ENCODE measurements at places on chromosomes 6 and 20. TPM values are rescaled to one million over a fixed set of nuclear protein-coding genes. Genes with fewer than 3 reads are reported as not detected.

The FAM83B gene
- not detected for total RNA-seq

The GABRR1 gene
- 0.02 TPM for total RNA-seq

The SPATA25 gene
- 0.21 TPM for total RNA-seq

The KHDC1L gene
- not detected for total RNA-seq

The CLPSL2 gene
- not detected for total RNA-seq

The MCCD1 gene
- not detected for total RNA-seq

The OR14J1 gene
- total RNA-seq = not detected

The RIMS4 gene
- total RNA-seq = 0.02 TPM

The KLC4 gene
- total RNA-seq = 17.0 TPM

The RUNX2 gene
- 1.1 TPM for total RNA-seq

The VPS16 gene
- total RNA-seq = 48.1 TPM

The BPIFB1 gene
- total RNA-seq = not detected

The PLA2G7 gene
- total RNA-seq = not detected
